ENCODE measurements at places on chromosomes 7 and 10. TPM values are rescaled to one million over a fixed set of nuclear protein-coding genes. Genes with fewer than 3 reads are reported as not detected.

The OR6B1 gene
- not detected for total RNA-seq

The CTAGE6 gene
- not detected for total RNA-seq

The UCN3 gene
- total RNA-seq, result not detected

The KCNH2 gene
- total RNA-seq, result 63.2 TPM

The PRKAR1B gene
- total RNA-seq, result 24.5 TPM

The ADGRA1 gene
- total RNA-seq, result 0.21 TPM

The ARHGEF5 gene
- 1.2 TPM for total RNA-seq

The AKR1E2 gene
- total RNA-seq, result 6.1 TPM

The SPDYE6 gene
- not detected for total RNA-seq

The ANKRD30A gene
- not detected for total RNA-seq

The UPK3B gene
- total RNA-seq, result 2.7 TPM

All from heart right ventricle (tissue), 16 donors.